ENCODE measurements at places on chromosomes 11 and 22.
A peak's percentile ranks its signal among the peaks of the same experiment; 100 is the strongest.

GRCh38 chr11:2928605-2929530 lies at the start of gene PHLDA2:
Gene PHLDA2 (minus strand): TSS chr11:2929420. CDS start chr11:2929364, 56 bp downstream.
- peak; percentile 72 for DNase-seq

DNA sequence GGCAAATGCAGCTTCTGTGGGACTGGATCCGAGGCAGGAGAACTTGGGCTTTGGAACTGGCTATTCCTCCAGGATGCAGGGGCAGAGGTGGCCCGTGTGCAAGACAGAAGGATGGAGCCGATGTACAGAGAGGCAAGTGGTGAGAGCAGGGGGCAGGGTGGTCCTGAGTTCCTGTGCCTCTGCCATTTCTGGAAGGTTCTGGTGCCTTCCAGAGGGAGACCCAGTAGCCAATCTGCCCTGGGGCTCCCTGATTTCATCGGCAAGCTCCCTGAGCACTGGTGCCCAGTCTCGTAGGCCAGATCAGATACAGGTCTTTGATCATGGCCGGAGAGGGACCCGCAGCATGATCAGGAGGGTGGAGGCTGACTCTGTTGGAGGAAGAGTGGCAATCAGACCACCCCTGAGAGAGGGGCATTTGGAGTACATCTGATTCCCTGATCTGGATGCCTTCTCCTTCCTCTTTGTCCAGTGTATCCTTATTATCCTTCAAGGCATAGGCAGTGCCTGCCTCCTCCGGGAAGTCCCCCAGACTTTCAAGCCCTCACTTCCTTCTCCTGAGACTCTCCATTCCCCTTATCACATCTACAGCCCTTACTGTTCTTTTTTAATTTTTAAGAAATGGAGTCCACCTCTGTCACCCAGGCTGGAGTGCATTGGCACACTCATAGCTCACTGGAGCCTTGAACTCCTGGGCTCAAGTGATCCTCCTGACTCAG lies 9.7 kb downstream of the MRGPRD start:
- no peak for DNase-seq

GRCh38 chr11:116118138-116118470 lies 613.9 kb upstream of the CADM1 start:
- DNase-seq = no peak

GRCh38 chr22:29580200-29580810 lies 608 bp downstream of the NIPSNAP1 start:
- peak; percentile 69 for DNase-seq

- DNase-seq = no peak
Measured at GRCh38 chr11:12170984-12171383, 60.6 kb downstream of the MICAL2 start.

DNA sequence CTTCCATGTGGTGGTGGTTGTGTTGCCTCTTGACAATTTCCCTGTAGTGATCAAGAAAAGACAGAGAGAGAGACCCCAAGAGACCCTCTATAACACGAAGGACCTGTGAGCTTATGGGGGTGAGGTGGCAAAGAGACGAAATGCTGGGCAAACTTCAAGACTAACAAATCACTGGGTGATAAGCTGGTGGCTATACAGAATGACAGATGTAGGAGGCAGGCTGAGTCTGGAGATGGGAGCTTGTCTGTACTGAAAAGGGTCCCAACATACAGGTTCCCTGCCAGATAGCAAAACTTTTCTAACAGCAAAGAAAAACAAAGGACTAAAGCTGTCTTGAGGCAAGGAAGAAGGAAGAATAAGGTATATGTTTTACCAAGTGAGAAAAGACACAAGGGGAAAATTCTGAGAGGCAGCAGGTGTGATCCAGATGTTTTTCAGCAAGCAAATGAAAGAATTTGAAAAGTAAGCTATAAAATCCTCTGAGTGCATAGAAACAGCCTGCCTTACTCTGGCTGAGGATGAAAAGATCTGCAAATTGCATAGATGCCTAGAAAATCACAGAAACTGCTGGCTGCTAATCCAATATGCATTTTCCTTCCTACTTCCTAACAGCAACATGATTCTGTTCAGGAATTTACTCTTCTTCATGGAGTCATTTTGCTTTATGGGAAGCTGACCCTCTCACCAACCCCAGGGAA lies 21.9 kb upstream of the LYVE1 start:
- no peak for DNase-seq

- no peak for DNase-seq
Measured at GRCh38 chr22:49487950-49488349, 339.7 kb downstream of the BRD1 start.

- no peak for DNase-seq
Measured at GRCh38 chr11:123434262-123434661, 4.2 kb downstream of the GRAMD1B start.

DNA sequence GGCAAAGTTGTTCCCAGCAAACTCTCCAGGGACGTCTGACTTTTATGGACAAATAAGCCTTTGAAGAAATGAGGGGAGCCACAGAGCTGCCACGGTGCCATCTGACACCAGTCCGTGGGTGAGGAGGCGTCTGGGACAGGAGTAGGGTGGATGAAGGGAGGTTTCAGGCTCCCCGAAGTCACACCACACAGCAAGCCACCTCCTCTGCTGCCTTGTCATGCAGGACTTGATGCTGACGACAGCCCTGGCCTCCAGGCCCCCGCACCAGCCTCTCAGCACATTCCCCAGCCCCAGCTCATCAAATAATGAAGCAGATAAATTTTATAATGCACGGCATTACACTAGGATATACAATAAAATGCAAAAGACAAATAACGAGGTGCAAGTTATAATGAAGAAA lies 156.5 kb downstream of the CEP164 start:
- peak; percentile 44 for DNase-seq

- DNase-seq = no peak
Measured at GRCh38 chr11:116595305-116595880, 177.4 kb downstream of the BUD13 start.

DNA sequence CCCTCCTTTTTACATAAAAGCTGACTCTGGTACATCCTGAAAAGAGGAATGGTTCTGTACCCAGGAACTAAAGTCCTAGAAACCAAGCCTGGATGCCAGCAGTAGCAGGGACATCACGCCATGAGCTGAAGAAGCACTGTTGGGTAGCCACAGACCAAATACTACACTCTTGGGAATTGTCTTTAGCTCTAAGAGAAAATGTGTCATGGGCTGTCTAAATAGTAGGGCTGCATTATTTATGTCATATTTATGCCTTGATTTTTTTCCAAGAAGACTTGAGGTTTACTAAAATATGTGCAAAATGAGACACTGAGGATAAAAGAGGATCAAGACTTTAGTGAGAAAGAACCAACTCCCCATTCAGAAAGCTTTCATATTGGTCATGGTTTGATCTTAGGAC lies 213.6 kb downstream of the RAB38 start:
- DNase-seq = no peak

GRCh38 chr11:87320123-87320522 lies 282.4 kb downstream of the TMEM135 start:
- no peak for DNase-seq

- no peak for DNase-seq
Measured at GRCh38 chr22:44316393-44317122, 3.8 kb upstream of the SHISAL1 start.

DNA sequence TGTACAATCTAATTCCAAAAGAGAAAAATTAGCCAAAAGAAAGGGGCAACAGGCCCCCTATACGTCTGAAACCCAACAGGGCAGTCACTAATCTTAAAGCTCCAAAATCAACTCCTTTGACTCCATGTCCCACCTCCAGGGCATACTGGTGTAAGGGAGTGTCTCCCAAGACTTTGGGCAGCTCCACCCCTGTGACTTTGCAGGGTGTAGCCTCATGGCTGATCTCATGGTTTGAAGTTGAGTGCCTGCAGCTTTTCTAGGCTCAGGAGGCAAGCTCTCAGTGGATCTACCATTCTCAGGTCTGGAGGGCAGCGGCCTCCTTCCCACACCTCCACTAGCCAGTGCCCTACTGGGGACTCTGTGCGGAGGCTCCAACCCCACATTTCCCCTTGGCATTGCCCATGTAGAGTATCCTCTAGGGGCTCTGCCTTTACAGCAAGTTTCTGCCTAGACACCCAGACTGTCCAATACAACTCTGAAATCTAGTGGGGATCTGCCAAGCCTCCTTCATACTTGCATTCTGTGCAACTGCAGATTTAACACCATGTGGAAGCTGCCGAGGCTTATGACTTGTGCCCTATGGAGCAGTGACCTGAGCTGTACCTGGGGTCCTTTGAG lies 94.5 kb downstream of the TRIM29 start:
- no peak for DNase-seq

- no peak for DNase-seq
Measured at GRCh38 chr11:113470233-113470632, 5.0 kb downstream of the DRD2 start.

DNA sequence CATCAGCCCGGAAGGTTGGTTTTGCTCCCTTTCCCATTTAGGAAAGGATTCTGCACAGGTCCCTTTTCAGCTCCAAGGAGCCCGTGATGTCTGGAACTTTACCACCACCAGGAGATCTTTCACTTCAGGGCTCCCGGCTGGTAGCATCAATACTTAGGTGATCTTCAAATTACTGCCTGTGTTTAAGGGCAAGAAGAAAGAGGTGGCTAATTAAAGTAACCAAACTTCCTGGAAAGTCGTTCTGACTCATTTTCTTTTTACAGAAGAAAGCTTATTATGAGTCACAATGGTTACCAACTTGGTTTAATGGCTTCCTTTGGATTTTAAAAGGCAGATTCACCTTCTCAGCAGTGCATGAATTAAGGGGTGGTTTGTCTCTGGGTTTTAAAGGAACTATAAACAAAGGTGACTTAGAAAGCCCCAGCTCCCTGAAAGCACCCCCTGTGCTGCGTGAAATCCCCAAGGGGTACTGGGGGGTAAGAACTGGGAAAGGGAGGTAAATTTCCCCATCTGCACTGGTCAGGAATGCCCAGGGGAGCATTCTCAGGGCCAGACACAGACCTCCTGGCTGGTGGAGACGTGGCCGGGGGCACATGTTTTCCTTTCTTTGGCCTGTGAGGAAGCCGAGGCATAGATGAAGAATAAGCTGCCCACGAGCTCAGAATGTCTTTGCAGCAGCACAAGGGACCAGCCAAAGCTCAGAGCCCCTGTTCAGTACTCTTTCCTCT lies 8.8 kb downstream of the POU2F3 start:
- DNase-seq = no peak

GRCh38 chr11:134559602-134559962 lies 147.5 kb upstream of the B3GAT1 start:
- DNase-seq = no peak

DNA sequence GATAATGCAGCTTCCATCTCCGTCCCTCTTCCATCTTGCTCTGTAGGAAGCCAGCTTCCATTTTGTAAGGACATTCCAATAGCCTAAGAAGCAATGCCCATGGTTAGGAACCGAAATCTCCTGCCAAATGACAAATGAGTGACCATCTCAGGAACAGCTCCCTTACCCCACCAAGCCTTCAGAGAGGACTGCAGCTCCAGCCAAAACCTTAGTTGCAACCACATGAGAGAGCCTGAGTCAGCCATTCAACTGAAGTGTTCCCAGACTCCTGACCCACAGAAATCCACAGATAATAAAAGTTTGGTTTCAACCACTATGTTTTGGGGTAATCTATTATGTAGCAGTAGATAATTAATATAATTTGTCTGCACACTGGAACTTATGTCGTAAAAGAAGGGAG lies 51.7 kb upstream of the LDLRAD3 start:
- no peak for DNase-seq

DNA sequence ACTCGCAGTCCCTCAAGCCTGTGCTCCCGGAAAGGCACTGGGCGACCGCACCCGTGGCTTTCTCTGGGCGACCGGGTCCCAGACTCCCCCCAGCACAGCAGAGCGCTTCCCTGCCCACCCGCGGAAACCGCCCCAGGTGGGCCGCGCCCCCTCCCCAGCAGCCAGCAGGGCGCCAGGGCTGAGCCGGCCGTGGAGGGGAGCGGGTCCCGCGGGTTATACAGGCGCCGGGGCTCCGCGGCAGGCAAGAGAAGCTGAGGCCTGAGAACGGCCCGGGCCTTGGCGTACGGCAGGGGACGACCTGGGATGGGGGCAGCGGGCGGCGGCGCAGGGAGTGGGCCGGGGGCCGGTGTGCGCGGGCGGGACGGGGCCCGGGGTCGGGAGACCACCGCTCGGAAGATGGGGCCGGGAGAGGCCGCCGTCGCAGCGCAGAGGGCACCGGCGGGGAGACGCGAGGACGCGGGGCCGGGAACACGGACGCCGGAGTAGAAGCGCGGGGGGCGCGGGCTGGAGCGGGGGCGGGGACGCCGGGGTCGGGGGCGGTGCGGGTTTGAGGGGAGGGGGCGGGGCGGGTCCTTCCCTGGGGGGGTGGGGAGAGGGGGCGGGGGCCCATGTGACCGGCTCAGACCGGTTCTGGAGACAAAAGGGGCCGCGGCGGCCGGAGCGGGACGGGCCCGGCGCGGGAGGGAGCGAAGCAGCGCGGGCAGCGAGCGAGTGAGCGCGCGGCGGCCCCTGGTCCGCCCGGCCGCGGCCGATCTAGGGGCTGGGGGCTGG lies at the start of gene MDK:
MDK (plus strand) TSS at position 622 of the 771 bp plus-strand sequence. CDS start 389 bp downstream, outside the sequence.
- no peak for DNase-seq

DNA sequence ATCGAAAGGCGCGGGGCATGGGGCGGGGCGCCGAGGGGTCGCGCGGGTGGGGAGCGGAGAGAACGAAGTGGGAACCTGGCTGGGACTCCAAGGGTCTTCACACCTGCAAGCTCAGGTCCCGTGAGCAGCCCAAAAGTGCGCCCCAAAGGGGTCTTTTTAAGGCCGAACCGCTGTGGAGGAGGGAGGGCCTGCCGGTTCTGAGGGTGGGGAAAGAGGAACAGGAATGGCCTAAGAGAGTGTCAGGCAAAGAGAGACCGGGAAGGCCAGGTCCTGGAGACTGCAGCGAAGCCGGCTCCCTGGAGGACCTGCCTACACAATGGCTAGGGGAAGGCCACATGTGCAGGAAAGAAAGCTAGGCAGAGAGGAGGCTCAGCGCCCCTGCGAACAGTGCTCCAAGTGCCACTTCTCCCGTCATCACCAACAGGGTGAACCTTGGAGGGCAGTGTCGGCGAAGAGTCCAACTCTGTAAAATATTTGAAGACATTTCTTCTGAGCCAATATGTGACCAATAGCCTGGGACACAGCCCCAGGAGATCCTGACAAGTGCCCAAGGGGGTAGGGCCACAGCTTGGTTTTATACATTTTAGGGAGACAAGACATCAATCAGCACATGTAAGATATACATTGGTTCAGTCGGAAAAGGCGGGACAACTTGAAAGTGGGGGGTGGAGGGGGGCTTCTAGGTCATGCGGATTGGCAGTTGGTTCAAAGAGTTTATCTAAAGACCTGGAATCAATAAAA lies 710 bp upstream of the DGCR2 start:
- peak; percentile 72 for DNase-seq

DNA sequence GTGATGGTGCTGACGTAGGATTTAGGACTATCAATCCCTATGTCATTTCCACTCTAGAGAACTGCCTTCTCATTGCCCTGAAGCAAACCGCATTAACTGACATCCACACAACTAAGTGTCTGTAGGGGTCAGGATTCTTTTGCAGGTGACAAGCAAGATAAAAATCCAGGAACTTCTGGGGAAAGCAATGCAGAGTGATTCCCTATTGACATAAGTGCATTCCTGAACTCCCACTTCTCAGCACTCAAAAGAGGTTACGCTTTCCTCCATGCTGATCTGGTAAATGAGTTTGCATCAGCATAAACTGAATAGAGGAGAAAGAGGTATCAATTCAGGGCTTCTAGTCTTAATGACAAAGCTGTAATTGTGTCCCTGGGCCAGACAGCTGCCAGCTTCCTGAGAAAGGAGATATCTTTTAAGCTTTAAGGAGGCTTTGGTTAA lies 224.6 kb upstream of the ISX start:
- DNase-seq = no peak

- DNase-seq = no peak
Measured at GRCh38 chr11:888310-889212, 22.0 kb downstream of the CHID1 start.

- DNase-seq = peak; percentile 84
Measured at GRCh38 chr22:45007391-45008185, 2.2 kb downstream of the PHF21B start.

Data from right kidney (tissue), 9 donors.